LHCN-M2 (cell line): ENCODE measurements at places on chromosomes 13 and 19. TPM values are rescaled to one million over a fixed set of nuclear protein-coding genes. Genes with fewer than 3 reads are reported as not detected.

The ZNF497 gene
- 1.1 TPM in 2 replicates for total RNA-seq

GRCh38 chr19:56155124-56155687 is 14.1 kb downstream of the ZNF444 start:
- DNase-seq = no peak

GRCh38 chr13:29511106-29511796 is 84.2 kb downstream of the SLC7A1 start:
- DNase-seq = no peak

The OR7D2 gene
- total RNA-seq = 0.17 TPM in 1 of 2 replicates, not detected in the other

- no peak for DNase-seq
These were observed 16.9 kb upstream of the LAMP1 start for GRCh38 chr13:113280126-113280525.

- no peak for DNase-seq
These were observed 36.0 kb upstream of the PABPC3 start for GRCh38 chr13:25059958-25060357.

- no peak for DNase-seq
These were observed 2.4 kb downstream of the RAB3D start for GRCh38 chr19:11337080-11337479.

The FGF9 gene
- total RNA-seq = not detected in 2 replicates

The IGLON5 gene
- total RNA-seq = not detected in 2 replicates

DNA sequence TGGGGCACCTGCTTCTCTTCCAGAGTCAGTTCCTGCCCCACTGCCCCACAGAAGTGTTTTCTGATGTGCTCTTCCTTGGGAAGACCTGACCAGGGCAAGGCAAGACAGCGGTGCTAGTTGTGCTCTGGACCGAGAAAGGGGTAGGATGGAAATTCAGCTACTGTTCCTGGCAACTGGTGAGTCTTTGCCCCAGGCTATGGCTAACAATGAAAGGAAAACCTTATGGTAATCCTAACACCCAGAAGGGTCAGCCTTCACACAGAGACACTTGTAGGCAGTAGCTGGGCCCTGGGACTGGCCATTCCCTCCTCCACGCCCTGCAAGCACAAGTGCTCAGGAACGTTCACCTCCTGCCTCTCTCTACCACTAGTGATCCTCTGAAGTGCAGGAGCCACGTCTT is 9.6 kb upstream of the CYSLTR2 start:
- no peak for DNase-seq

DNA sequence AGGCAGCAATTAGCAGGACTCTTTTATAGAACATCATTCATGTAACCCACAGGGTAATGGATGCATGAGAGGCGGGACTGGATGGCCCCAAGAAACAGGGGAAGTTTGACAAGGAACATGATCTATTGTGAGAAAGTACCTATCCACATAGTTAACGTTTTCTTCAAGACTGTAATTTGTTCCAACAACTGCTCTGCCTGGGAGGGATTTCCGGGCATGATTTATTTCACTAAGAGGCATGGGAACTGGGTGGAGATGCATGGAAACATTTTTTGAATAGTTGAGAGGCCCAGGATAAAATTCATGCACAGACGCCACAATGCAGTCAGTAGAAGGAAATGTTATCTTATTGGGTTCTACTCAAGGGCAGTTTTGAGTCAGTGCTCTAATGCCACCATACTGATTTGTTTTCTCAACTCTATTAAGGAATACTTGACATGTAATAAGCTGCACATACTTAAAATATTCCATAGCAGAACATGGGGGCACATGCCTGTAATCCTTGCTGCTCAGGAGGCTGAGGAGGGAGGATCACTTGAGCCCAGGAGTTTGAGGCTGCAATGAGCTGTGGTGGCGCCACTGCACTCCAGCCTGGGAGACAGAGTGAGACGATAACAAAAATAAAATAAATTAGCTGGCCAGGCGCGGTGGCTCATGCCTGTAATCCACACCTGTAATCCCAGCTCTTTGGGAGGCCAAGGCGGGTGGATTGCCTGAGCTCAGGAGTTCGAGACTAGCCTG is 9.9 kb upstream of the ATG4D start:
- DNase-seq = peak; percentile 55
